ENCODE measurements at places on chromosomes 1 and 21.

DNA sequence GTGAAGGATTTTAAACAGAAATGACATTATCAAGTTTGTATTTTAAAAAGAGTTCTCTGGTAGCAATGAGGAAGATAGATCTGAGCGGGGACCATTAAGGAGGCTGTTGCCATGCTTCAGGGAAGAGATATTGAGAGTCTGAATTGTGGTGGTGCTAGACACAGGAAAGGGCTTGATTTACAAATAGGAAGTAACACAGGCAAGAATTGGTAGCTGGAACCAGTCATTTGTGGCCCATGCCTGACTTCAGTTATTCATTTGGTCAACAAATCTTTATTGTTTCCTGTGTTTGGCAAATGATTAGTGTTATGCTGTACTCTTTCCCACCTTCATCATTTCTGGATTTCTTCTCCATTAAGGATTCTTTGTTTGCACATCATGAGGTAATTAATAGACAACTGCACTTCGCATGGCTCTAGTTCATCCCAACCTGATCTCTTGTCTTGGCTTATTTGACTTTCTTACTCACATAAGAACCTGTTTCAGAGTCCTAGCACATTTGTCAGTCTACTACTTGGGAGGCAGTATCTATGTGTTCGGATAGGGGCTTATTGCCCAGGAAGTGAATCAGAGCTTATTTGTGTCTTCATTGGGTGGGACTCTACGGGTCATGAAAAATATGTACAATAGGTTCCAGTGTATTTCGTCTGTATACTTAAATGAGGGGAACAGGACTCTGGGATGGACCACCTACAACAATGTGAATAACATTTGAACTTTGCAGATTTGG lies 32.3 kb downstream of the EEIG2 start:
- no peak for DNase-seq

DNA sequence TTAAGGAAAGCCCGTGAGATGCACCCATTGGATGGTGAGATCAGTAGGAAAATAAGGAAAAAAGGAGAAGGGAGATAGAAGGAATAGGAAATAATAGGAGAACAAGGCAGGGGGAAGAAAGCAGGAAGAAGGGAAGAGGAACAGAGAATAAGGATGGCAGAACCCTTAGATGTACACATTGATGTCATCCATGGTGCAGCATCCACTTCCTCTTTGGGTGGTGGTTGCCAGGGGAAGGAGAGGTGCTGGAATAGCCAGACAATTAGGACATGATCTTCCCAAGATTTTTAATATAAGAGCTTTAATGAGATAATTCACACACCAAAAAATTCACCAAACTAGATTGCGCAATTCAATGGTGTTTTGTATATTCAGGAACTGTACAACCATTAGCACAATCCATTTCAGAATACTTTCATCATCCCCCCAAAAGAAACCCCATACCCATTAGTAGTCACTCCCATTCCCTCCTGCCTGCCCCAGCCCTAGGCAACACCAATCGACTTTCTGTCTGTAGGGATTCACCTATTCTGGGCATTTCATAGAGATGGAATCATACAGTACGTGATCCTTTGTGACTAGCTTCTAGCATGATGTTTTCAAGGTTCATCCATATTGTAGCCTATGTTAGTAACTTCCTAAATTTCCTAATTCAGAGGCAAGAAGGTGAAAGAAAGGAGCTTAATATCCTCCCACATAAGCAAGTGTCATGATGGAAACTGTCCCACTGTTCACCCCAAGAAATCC lies 121.4 kb downstream of the PLXNA2 start:
- no peak for DNase-seq

DNA sequence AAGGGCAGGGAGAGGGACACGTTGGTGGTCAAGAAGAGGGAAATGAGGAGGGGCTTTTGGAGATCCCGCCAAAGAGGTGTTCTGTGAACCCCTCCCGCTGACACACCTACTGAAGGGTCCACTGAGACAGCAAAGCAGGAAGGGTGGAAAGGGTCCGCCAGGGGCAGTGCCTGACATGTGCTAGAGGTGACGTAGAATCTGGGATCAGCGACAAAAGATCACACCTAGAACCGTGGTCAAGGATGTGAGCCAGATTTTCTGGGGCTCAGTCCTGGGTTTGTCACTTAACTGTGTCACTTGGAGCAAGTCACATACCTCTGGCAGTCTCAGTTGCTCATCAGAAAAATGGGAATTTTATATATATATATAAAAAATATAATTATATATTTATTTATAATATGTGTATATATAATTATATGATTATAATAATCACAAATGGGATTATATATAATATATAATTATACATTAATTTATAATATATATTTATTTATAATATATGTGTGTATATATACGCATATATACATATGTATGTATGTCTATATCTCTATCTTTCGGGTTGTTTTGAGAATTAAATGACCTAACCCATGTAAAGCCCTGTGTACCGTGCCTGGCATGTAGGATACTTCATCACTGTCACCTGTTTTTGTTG lies 35.0 kb upstream of the ATP5PO start:
- no peak for DNase-seq

DNA sequence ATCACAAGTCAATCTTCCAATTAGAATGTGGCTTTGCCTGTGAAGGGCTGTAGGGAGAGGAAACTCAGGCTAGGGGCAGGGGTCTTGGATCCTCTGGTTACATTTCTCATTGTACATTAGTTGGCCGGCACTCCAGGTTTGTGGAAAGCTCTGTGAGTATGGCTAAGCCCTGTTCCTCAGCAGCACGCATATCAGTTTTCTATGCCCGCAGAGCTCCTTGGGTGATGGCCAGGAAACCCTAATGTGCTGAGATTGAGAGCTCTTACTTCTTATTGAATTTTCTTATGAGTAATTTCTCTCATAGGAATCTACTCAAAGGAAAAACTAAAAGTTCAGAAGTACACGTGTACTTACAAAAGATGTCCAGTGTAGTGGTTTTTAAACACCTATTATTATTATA lies 30.7 kb upstream of the STMN1 start:
- no peak for DNase-seq

- DNase-seq = no peak
These were observed 19.7 kb upstream of the TMEM52 start for GRCh38 chr1:1938613-1939295.

- no peak for DNase-seq
These were observed 1.0 kb downstream of the GALNT2 start for GRCh38 chr1:230067871-230068620.

DNA sequence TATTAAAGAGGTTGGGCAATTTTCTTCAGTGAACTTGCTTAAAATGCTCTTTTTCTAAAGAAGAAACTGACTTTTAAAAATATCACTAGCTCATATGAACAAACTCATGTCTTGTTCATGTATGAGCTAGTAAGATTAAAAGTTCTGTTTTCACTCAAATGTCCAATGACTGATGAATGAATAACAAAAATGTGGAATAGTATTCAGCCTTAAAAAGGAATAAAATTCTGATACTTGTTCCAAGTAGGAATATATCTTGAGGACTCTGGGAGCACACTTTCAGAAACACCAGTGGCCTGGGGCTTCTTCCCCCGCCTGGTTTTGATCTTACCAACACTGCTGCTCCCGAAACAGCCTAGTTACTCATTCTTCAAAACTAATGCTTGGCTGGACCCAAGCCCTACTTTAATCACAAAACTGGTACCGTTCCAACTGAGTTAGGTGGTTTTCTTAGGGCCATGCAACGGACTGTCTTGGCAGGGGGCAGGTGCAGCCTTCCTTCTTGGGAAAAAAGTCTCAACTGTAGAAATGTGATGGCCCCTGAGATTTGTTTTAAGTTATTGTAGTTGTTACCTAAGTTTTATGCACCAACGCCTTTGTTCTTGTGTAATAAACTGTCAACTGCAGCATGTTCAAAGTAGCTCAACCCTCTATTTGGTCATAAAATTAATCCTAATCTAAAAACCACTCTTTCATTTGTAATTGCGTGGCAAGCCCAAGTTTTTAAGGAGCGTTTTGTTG lies 116.0 kb downstream of the ETS2 start:
- no peak for DNase-seq

DNA sequence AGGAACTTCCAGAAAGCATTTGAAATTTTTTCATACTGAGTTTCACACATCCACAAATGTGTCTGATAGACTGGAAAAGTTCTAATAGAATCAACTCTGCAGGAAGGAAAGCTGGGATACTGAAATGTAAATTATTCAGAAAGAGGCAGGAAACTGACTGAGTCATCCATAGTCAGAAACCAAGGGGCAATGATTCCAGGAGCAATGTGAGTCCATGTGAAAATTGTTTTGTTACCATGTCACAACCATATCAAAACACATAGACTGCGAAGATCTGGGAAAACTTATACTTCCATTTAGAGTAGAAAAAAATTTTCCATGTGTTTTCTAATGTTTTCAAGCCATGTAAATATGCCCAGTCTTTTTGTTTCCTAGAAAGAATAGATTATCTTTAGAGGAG lies 142.3 kb upstream of the TMPRSS15 start:
- DNase-seq = no peak

GRCh38 chr1:12272770-12273169 lies 42.9 kb downstream of the VPS13D start:
- no peak for DNase-seq

DNA sequence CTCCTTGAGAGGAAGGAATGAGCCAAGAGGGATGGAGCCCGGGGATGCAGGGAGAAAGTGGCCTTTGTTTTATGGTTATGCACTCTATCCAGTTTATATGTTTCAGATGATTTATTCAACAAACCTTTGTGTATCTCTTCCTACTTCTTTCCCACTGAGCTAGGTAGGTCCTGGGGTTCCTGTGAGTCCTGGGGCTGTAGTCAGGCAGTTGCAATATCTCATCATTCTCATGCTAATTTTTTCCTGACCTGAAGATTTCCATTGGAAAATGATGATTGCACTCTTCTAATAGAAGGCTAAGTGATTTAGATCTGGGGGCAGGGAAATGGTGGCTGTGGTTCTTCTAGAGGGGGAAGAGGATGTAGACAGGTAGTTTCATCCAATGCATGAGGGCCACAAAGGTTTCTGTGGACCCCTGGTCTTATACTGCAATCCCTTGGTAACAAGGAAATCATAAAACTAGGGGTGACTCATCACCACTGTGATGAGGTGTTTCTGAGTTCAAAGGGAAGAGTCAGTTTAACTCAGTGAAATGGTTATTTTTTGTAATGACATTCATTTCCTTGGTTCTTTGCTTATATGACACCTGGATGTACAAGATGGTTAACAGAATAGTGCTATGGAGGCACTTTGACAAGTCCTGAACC lies 20.2 kb downstream of the B3GALT5 start:
- DNase-seq = no peak

DNA sequence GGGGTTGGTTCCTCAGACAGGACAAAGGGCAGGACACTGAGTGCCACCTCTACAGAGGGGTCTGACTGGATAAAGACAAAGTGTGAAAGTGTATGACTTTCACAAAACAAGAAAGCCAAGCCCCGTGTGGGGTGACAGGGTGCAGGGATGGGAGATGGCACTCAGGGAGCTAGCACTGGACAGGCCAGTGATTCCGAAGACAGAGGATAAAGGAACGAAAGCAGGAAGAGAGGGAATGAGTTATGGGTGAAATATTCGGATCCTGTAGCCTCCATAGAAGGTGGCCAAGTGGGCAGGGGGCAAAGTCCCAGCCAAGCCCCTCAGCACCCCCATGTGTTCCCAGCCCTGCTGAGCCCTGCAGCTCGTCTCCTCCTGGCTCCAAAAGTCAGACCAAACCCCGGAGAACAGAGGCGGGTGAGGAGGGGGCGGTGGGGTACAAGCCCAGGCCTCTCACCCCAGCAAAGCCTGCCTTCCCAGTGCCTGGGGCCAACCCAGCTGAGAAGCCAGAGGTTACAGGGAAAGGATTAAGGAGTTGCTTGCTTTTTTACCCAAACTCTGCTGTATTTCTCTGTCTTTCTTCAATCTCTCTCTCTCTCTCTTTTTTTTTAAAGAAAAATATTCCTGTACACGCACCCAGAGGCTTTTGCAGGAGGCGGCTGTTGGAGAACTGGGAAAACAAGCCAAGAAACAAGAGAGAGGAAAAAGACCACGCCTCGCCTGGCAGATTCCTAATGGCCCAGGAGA lies 14.0 kb upstream of the WASF2 start:
- DNase-seq = no peak

DNA sequence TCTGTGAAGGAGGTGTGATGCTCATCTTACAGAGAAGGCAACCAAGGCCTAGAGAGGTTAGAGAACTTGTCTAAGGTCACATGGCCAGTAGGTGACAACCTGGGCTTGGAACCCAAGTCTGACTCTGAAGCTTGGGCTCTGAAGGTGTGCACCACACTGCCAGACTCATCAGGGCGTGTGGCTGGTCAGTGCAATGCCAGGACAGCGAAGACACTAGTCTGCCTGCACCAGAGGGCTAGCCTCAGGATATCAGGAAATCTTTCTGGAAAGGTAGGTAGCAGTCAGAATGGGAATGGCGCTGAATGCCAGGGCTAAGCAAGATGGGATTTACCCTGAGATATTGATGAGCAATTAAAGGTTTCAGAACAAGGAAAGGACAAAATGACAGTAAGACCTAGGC lies 34.9 kb downstream of the ELK4 start:
- DNase-seq = no peak

DNA sequence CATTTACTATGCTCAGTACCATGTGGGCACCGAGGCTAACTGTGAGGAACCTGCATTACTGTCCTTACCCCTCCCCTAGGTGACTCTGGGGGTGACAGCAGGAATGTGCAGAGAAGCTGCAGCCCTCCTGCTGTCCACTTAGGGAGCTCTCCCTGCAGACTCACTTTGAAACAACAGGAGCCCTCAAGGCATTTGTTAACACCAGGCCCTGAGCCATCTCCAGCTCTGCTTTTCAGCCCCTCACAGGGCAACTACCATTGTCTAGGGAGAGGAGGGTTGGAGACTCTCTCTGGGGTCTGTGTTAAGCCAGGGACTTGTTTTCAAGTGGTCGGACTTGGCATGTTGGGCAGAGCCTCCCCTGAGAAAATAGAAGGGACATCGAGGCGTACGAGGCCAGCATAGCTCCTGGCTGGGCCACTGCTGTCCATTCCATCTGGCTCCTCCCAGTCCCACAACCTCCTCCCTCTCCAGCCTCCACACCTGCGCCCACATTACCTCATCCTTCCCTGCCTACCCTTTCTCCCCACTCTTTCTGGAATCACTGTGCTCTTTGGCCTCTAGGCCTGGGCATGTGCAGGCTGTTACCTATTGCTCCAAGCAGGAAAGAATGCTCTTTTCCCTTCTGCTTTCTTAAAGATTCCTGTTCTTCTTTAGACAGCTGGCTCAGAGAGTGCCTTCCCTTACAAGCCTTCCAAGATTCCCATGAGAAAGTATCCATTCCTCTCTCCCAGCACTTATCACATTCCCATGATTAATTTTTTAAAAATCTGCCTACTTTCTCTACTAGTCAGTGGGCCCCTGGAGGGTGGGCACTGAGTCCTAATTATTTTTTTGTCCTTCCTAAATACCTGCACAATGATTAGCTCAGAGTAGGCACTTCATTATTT lies 102.7 kb upstream of the GCLM start:
- no peak for DNase-seq

DNA sequence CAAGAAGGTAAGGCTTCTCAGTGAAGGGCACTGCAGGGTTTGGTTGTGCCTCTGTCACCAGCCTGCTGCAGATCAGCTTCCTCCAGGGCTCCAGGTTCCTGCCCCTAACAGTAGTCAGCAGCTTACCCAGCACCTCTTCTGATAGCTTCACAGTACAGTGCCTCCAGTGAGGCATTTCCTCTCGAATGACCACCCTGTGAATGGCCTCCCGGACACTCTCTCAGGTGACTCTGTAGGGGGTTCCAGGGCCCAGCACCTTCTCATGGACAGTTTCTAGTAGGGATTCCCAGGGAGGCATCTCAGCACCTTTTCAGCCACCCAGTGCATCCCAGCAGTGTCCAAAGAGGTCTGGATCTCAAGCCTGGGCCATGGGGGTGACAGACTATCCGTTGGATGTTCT lies 28.4 kb downstream of the USP48 start:
- no peak for DNase-seq
